ENCODE measurements at places on chromosomes 4 and X. TPM values are rescaled to one million over a fixed set of nuclear protein-coding genes. Genes with fewer than 3 reads are reported as not detected.

DNA sequence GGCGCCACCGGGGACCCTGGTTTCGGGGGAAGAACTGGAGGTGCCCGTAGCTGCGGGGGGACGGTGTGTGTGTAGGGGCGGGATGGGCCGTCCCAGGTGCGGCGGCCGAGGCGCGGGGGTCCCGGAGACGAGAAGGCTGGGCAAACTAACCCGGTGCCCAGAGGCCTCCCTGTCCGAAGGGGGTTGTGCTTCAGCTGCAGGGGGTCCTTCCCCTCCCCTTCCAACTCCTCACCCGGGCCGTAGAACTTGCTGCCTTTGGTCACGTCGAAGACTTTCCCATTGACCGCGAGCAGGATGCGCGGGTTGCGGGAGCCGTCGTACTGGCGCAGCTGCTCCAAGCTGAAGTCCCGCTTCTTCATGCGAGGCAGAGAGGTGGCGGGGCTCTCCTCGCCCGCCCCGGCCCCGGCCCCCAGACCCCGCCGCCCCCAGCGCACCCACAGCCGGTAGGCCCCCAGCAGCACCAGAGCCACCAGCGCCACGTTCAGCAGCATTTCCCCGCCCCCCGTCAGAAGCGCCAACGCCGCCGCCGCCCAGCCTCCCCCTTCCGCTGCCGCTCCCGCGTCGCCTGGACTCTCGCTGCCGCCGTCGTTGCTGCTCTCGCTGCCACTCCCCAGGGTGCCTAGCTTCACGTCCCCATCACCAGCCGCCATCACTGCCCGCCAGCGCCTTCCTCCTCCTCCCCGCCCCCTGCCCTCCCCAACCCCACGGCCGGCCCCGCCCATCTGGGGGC lies at the start of gene PGRMC2:
Gene PGRMC2 (minus strand): TSS at position 673 of the 730 bp plus-strand sequence. CDS start 23 bp downstream, at position 650.
- peak; percentile 28 for DNase-seq

DNA sequence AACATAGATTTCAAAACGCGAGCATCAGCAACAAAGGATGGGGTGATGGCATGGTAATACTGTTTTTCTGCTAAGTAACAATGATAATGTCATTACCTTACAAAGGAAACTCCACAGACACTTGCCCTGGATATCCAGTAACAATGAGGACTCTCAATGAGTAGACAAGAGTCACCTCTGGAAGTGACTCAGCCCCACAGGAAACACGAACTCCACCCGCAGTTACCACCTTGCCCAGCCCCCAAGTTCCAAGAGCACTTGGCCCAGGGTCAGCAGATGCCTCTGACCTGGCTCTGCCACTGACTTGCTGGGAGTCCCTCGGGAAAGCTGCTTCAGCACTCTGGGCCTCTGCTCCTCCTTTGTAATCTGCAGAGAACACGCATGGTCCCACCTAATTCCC lies 110.3 kb upstream of the MAP3K15 start:
- DNase-seq = no peak

MAGEA10 gene
- total RNA-seq = not detected

GRCh38 chr4:56728512-56728911 lies 47.4 kb upstream of the HOPX start:
- DNase-seq = peak; percentile 95

DNA sequence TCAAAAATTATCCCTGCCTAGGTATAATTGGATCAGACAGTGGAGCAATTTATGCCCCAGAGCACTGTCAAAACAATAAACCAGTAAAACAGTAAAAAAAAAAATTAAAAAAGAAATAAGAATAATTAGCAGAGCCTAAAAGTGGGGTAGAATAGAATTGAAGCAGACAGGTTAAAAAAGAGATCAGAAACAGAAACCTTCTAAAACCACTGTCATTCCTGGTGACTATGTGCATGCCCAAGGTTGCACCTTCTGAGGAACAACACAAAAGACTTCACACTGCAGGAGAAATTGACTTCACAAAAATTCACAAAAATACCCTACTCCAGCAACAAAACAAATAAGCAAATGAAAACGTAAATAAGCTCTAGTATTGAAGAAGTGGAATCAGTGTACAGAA lies 168.6 kb downstream of the SPANXA1 start:
- DNase-seq = no peak

- DNase-seq = no peak
Observed at GRCh38 chr4:4437798-4438470, 51.0 kb downstream of the NSG1 start.

FAM156A gene
- 34.8 TPM for total RNA-seq

ALAS2 gene
- not detected for total RNA-seq

GRCh38 chr4:156252358-156252921 lies 298.8 kb upstream of the CTSO start:
- peak; percentile 49 for DNase-seq

DNA sequence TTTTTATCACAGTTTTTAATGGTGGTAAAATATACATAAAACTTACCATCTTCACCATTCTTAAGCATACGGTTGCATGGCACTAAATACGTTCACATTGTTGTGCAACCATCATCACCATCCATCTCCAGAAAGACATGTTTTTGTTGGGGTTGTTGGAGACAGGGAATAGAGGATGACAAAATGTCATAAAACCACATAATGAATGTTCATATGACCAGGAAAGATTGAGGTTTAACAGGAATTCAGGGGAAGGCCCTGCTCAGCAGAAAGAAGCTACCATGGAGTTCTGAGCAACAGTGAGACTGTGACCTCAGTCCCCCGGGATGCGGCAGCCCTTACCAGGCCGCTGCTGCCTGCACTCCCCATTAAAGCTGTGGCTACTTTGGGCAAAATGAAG lies 63.9 kb upstream of the TRIM2 start:
- no peak for DNase-seq

- peak; percentile 31 for DNase-seq
Observed at GRCh38 chr4:2891294-2891693, 47.6 kb downstream of the ADD1 start.

DNA sequence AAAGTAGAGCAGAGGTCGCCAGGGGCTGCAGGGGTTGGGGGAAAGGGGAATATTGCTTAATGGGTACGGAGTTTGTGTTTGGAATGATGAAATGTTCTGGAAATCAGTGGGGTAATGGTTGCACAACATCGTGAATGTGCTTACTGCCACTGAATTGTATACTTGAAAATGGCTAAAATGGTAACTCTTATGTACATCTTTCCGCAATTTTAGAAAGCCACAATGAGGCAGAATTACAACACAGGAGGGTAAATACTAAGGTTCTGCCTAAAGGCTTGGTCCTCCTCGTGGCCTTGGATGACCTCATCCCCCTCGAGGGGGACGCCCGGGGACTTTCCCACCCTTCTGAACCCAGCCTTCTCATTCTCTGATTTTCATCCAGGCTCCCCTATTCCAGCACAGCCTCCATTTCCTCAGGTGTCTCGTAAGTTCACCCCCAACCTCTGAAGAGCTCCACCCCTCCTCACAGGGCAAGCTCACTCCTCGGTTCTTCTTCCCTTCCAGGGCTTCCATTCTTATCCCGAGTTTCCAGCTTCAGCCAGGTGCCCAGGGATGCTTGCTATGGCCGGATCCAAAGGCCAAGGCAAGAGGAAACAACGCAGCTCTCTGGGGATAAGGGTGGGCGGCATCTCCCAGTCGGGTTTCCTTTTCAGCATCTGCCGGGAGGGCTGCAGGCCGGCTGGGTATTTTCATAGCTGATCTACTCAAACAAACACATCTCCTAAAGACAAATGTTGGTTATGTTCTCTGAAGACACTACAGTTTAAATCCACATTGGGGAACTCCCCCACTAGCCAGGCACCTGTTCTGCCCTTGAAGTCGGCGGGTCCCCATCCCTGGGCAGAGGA lies 71.3 kb upstream of the ACSL1 start:
- DNase-seq = no peak

DNA sequence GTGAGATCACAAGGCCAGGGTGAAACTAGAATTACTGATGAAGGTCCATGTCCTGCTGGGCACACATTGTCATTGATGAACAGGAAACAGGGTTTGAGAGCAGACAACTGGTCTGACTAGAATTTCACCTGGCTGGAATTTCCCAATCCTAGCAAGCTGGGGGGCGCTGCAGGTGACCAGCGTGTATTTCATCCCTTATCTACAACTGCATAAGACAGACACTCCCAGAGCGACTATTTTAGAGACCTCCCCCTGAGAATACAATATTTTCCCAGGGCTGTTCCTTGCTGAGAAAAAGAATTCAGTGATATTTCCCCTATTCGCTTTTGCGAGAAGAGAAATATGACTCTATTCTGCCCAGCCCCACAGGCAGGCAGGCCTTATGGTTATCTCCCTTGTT lies 432.6 kb upstream of the GALNT7 start:
- no peak for DNase-seq

CCDC110 gene
- total RNA-seq = 2.7 TPM

DNA sequence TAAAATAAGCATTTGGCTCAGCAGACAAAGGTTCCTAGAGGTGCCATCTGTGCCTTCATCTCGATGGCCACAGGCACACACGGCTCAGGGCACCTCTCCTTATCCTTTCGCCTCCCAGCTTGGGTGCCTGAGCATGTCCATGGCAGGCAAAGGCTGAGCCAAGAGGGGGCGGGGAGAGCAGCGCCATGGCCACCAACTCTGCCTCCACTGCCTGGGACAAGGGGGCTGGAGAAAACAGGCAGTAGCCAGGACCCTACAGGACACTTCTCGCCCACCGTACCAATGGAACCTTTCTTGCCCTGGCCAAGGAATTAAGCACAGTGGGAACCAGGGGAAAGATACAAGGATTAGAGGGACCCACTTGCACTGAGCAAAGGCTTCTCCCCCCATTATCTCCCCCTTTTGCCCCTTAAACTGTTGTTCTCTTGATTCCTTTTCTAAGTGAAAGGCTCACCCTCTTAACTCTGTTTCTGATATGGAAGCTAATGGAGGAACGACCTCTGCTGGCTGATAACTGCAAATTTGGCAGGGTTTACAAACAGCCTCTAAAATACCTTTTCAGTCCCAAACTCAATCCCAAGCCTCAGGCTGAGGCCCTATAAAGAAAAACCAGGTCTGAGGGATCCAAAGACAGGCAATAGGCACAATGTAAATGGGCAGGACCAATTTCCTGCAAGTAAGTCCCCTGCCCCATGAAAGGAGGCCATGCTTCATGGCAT lies 335.2 kb downstream of the ADAM29 start:
- DNase-seq = no peak

- DNase-seq = no peak
Observed at GRCh38 chrX:153521034-153521433, 3.6 kb downstream of the ATP2B3 start.
